Astrocyte of the cerebellum (primary cell): ENCODE measurements at places on chromosomes 13 and 19.

DNA sequence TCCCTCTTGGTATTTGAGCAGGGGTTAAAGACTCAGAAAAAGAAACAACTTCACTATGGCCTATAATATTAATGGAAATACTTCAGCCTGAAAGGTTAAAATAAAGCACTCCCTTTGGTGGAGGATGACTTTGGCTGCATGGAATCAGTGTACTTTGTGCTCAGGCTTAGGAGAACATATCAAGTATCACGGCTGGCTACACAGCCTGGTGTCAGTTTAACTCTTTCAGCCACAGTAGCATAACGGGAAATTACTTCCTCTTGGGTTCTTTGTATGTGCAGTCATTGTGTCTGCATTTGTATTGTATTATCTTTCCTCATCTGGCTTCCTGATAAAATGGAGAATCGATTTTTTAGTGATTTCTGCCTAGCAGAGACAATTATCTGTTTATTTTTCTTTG, 239.0 kb downstream of the GGACT start:
- no peak for DNase-seq

DNA sequence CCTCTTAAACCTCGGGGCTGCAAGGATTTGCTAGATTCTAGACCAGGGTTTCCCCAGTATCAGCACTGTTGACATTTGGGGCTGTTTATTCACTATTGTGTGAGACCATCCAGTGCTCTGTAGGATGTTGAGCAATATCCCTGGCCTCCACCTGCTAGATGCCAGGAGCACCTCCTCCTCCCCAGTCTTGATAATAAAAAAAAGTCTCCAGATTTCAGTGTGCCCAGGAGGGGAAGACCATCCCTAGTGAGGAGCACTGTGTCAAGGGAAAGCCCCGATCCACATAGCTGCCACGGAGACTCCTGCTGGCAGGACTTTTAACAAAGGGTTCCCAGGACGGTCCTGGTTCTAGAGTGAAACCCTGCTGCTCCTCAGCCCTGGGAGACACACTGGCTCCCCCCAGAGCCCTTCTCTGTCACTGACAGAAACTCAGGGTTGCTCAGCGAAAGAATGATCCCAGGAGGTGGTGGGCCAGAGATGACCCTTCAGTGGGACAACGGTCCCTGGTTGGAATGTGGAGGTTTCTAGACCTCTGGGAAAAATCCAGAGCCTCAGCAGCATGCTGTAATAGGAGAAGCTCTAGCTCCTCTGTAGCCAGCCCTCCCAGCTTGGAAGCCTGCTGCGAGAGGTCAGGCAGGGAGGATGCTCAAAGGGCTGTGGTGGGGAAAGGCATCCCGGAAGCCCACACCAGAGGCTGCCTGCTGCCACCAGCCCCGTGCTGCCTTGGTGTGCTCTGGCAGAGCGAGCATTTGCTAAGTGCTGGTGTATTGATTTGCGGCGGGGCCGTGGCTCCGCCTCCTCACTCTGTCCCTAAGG, 20.3 kb downstream of the LYL1 start:
- peak; percentile 97 for DNase-seq

DNA sequence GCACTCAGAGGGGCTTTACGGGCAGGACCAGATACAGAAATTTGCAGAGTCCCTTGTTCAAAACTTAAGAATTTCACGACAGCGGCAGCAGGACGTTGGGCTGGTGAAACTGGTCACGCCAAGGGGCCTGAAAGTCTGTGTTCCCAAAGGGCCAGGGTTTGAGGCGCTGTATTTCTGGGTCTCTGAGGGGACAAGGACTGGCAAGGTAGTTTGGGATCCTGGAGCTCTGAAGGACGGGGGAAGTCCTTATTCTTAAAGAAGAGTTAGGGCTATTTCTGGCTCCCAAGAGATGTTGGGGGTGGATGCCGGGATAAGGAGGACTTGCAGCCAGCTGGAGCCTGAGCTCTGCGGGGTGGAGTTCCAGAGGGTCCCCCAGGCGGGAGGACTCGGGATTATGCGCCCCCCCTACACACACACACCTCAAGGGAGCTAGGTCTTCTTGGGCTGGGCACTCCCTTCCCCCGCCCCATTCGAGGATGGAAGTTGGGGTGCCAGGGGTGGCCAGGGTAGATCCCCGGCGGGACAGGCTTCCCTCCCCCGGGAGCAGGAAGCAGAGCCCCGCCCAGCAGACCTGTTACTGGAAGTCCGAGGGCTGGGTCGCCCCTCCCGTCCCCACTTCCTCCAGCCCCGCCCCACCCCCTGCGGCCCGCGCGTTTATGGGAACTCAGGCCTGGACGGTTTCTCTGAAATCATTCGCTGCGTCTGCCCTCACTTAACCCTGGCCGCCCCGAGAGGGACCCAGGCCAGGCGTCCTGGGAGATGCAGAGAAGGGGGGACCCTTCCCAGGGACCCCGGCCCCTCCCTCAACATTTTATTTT, 5.6 kb downstream of the BCL3 start:
- DNase-seq, result no peak

- DNase-seq, result no peak
These were observed 105.3 kb upstream of the KLF5 start for GRCh38 chr13:72953391-72953965.

DNA sequence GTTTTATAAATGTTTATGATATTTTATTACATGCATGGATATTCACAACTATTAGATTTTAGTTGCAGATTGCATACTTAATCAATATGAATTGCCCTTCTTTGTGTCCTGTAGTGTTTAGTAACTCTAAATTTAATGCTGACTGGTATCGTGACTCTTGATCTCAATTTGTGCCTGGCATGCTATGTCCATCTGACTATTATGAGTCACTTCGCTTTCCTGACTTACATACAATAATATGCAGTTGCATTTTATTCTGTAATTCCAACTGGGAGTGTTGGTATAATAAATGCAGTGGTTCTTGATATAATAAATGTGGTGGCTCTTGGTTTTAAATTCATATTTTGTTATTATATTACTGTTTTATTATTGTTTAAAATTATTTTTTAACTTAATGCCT, 277.5 kb downstream of the LIG4 start:
- no peak for DNase-seq

- DNase-seq, result no peak
These were observed 121.6 kb upstream of the ZNF507 start for GRCh38 chr19:32223595-32224370.

DNA sequence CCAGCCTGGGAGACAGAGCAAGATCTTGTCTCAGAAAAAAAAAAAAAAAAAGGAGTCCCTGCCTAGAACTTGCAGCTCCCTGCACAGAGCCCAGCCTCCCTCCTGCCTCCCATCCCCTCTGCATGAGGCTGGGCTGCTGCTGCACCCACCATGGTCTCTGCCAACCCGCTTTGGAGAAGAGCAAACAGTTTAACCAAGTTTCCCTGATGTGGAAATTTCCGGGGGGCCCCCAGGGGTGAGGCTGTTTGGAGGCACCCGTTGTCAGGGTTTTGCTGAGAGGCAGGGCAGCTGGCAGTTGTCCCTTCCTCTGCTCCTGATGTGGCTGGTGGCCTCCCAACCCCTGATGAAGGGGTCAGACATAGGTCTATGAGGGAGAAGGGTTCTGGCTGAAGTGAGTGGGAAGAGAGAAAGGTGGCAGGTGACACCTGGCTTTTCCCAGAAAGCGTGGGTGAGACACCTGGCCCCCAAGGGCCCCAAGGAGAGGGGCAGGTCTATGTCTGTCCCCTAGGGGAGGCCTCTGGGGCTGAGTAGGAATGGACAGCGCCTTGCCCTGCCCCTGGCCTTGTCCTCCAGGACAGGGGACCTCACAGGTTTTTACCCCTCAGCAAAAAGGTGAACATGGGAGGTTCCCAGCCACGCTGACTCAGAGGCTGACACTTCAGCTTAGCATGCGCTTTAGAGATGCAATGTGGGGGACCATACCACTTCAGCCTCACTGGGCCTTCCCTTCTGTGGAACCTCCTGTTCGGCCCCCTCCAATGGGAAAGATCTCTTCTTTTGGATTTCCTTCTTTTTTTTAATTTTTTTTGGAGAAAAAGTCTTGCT, 5.5 kb downstream of the LRP3 start:
- no peak for DNase-seq

DNA sequence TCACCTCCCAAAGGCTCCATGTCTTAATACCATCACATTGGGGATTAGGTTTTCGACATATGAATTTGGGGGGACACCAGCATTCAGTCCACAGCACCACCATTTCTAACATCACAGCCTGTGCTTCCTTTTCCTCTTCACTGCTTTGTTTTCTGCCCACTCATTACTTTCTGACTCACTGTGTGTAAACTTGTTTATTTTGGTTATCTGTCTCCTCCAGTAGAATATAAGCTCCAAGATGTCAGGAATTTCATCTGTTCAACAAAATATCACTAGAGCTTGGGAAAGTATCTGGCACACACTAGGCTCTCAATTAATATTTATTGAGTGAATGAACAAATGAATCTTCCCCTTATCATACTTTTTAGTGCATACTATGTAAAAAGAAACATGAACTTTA, 152.0 kb downstream of the NUFIP1 start:
- no peak for DNase-seq

DNA sequence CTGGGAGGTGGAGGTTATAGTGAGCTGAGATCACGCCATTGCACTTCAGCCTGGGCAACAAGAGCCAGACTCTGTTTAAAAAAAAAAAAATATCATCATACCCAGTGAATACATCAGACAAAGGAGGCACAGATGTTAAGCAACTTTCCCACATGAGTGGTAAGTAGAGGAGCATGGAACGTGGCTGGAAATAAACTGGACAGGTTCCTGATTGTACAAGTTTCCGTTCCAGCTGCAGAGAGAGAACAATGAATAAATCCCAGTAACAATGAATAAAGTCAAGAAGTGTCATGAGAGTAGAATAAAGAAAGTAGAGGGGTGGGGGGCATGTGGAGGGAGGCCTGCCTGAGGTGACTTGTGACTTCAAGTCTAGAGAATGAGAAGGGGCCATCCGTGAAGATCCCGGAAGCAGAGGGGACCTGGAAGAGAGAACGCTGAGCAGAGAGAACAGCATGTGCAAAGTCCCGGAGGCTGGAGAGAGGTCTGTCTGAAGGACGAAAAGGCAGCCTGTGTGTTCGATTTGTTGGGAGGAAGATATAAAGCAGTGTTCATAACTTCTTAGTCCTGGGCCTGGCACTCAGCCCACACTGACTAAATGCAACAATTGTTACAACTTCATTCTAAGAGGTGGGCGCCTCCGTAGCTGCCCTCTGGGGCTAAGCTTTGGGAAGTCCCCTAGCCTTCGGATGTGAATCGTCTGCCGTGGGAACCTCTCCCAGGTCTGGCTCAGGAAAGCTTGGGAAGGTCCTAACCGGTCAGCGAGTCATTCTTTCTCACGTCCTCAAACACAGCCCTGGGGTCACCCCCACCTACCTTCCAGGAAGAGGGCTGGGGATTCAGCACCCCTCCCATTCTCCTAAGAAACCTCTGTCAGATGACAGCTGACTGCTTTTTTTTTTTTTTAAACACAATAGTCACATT, 15.3 kb upstream of the ARHGEF18 start:
- DNase-seq, result no peak

DNA sequence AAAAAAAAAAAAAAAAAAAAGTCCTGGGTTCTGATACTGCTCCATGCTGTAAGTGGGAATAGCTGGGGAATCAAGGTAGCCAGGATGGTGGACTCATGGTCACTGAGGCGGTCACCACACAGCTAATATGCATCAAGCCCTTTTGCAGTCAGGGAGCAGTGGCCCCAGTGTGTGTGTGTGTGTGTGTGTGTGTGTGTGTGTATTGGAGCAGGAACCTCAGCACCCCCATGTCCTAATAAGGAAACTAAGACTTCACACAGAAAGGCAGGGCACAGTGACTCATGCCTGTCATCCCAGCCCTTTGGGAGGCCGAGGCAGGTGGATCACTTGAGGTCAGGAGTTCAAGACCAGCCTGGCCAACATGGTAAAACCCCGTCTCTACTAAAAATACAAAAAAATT, 12.0 kb downstream of the B3GNT3 start:
- DNase-seq, result no peak

- no peak for DNase-seq
These were observed 1.1 kb upstream of the SWSAP1 start for GRCh38 chr19:11373166-11373884.

GRCh38 chr19:1354970-1355567, 28.6 kb upstream of the NDUFS7 start:
- DNase-seq, result no peak

GRCh38 chr13:93345024-93345423, 118.4 kb downstream of the GPC6 start:
- no peak for DNase-seq

GRCh38 chr13:83733293-83733692, 149.0 kb downstream of the SLITRK1 start:
- no peak for DNase-seq

- DNase-seq, result no peak
These were observed 417.8 kb upstream of the DACH1 start for GRCh38 chr13:72284791-72285190.

DNA sequence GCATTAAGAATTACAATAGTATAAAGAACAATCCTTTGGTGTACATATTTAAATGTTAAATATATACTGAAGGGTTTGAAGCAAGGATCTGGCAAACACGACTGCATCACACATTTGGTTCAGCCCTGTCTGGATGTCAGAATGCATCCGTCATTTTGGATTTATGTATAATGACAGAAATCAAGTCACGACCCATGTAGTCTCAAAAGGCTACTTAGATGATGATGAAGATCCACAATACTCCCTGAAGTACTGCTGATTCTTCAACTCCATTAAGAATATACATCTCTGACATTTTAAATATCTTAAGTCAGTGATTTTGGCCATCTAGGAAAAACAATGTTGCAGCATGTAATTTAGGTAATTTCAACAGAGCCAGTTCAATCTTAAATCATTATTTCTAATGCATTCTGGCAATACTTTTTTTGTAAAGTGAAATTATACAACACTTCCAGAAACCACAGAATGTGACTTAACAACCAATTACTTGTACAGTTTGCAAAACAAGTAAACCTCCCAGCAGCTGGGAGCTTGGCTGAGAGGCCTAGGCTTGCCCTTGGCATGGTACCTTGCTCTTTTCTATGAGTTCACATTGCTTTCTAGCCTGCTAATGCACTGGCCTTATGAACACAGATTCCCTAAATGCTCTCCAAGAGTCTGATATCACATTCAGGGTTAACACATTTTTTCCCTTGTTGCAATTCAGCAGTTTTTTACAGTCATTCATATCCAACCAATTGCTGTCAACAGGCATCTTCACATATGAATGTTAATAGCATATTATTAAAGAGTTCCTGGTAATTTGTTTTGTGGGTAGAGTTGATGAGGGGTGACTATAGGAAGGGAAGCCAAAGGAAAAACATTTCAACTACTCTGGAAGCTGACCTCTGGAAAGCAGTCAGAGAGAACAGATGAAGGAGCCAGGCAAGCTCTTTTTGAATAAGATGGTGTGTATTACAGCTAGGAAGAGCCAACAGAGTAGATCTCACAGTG, 175.2 kb downstream of the ENOX1 start:
- no peak for DNase-seq

DNA sequence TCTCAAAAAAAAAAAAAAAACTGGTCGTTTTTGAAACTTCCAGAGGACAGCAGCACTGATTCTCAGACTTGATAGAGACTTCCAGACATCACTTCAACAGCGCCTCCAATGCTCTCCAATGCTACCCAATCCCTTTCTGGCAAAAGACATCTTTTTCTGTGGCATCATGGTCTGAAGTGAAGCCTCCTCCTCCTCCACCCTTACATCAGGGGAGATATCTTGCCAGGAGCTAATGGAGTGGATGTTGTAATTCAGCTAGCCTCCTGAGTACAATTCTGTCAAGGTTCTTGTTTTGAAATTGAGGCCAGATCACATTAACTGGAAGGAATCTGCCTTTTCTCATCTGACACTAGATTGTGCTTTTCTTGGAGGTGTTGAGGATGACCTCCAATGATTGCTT, 24.2 kb downstream of the FXYD5 start:
- no peak for DNase-seq

GRCh38 chr19:38020311-38020710, 113.3 kb downstream of the SIPA1L3 start:
- DNase-seq, result no peak

GRCh38 chr19:54803410-54803809, at the start of gene KIR2DL4:
KIR2DL4 (plus strand) TSS chr19:54803610; CDS start chr19:54803652, 42 bp downstream.
- no peak for DNase-seq
